Left ventricle myocardium superior (tissue), 1 donor: ENCODE measurements at places on chromosomes 4 and X. TPM values are rescaled to one million over a fixed set of nuclear protein-coding genes. Genes with fewer than 3 reads are reported as not detected.

The TBC1D19 gene
- total RNA-seq = 6.5 TPM

The SMR3B gene
- total RNA-seq = not detected

The USP17L18 gene
- total RNA-seq = not detected

The TRAM1L1 gene
- 0.45 TPM for total RNA-seq

The PLP1 gene
- 9.4 TPM for total RNA-seq

The VSIG4 gene
- 42.1 TPM for total RNA-seq

The SSX4B gene
- total RNA-seq = not detected

The USP26 gene
- not detected for total RNA-seq

The PCDH18 gene
- 3.9 TPM for total RNA-seq

The C4orf36 gene
- total RNA-seq = 1.1 TPM

The UCHL1 gene
- 4.8 TPM for total RNA-seq

The MAGEA9B gene
- total RNA-seq = not detected

The IBSP gene
- not detected for total RNA-seq

The EGF gene
- total RNA-seq = 12.3 TPM

GRCh38 chr4:124325690-124326089 is 386.8 kb downstream of the ANKRD50 start:
- DNase-seq = no peak

- no peak for DNase-seq
Measured at GRCh38 chr4:176002007-176002613, 63.5 kb upstream of the WDR17 start.

- no peak for DNase-seq
Measured at GRCh38 chr4:2366252-2367192, 51.9 kb downstream of the ZFYVE28 start.

- DNase-seq = no peak
Measured at GRCh38 chr4:161121451-161121850, 1042.3 kb downstream of the FSTL5 start.

GRCh38 chrX:1244164-1245076 is 24.2 kb upstream of the CSF2RA start:
- DNase-seq = no peak

DNA sequence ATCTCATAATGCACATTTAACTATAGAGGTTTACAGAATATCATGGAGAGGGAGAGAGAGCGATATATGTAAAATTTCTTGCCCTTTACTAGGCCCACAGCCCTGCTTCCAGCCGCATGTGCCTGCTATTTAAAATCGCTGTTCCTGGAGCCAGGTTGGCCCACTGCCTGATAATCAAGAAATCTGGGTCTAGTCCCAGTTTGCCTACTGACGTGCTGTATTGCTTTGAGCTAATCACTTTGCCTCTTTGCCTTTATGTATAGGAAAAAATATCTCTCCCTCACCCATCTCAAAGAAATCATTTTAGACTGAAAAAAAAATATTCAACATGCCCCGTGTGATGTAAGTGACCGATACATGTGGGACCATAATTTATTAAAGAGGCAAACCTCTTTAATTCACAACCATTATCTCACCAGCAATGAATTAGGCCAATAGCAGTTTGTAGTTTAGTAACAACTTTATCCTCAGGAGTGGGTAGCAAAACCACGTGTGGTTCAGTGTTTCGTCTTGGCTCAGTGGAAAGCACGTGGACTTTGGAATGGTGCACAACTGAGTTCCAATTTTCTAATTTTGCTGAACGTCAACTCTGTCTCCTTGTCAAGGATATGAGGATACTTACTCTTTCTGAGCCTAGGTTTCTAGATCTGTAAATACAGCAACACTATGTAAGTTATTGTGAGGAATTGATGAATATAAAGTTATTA is 62.6 kb downstream of the GRXCR1 start:
- DNase-seq = peak; percentile 41

GRCh38 chr4:182492423-182492822 is 249.2 kb downstream of the TENM3 start:
- DNase-seq = no peak

- DNase-seq = no peak
Measured at GRCh38 chr4:117770269-117771102, 263.8 kb upstream of the NDST3 start.

- no peak for DNase-seq
Measured at GRCh38 chr4:74451214-74451661, 6.3 kb downstream of the AREG start.

DNA sequence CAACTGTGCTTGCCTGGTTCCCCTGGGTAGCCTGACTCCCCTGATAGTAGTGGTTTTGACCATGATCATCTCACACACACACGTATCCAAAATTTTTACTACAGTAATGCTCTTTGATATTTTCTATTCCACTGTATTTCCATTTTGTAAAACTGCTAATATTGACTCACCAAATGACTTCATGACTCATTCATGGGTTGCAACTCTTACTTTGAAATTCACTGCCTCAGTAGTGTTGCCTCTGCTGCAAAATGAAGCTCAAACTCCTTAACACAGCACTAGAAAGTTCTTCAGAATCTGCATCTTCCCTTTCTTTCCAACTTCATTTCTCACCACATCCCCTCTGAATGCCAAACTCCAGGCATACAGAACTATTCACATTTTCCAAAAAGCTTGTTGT is 20.3 kb downstream of the QRFPR start:
- no peak for DNase-seq

DNA sequence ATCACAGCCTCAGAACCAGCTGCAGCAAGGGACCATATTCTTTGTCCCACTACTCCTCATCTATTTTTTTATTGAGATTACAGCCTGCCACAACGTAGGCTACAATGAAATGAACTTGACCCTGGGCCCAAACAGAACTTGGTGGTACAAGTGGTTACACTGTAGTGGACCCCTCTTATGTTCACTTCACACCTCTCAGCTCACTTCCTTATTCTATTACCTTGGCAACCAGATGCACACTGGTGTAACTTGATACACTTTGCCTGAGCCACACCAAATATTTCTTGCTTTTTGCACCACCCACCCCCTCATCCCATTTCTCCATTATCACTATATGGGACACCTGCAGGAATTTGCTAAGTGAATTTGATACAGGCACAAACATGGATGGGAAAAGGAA is 105.8 kb downstream of the CXCL13 start:
- DNase-seq = no peak

DNA sequence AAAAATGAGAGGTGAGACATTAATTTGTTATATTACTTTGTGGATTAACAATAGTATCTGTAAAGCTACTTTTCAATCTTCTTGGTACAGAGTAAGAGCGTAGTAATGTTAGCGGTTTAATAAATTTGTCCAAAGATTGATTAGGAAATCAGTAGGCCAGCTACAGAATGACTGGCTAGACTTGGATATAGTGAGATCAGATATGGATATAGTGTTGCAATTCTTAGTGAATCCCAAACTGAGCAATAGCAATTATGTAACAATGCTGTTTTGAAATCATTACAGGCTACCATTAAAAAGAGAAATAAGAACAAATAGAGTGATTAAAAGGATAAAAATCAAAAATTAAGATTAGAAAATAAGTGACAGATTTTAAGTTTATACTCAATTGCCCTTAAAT is 847 bp upstream of the UGT2A2 start:
- no peak for DNase-seq

GRCh38 chr4:185096032-185096653 is 46.9 kb upstream of the SLC25A4 start:
- no peak for DNase-seq

- DNase-seq = no peak
Measured at GRCh38 chrX:117982694-117983392, 133.8 kb downstream of the KLHL13 start.

- DNase-seq = peak; percentile 16
Measured at GRCh38 chr4:158043971-158044618, 128.7 kb downstream of the GASK1B start.

GRCh38 chrX:152902502-152902820 is 4.6 kb downstream of the ZNF185 start:
- no peak for DNase-seq

GRCh38 chrX:106874075-106874474 is 29.1 kb downstream of the RIPPLY1 start:
- no peak for DNase-seq

GRCh38 chrX:37509349-37509748 is 62.1 kb upstream of the LANCL3 start:
- DNase-seq = no peak

GRCh38 chr4:40577588-40578253 is 51.9 kb downstream of the RBM47 start:
- no peak for DNase-seq

DNA sequence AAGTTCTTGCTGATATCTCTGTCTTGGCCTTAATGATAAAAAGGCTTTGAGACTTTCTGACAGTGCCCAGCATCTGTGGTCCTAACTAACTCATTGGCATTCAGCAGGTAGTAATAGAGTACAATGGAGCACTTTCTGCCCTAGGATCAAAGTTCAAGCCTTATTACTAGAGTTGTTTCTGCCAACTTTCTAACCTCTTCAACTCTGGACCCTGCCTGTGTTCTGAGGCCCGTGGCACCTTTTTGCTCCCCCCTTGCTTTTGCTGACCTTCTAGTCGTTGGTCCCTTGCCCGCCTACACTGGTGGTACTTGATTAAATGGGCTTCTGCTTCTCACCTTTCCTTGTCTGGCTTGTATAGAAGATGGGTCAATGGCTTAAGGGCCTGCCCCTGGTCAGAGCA is 126.3 kb downstream of the PPARGC1A start:
- DNase-seq = no peak

DNA sequence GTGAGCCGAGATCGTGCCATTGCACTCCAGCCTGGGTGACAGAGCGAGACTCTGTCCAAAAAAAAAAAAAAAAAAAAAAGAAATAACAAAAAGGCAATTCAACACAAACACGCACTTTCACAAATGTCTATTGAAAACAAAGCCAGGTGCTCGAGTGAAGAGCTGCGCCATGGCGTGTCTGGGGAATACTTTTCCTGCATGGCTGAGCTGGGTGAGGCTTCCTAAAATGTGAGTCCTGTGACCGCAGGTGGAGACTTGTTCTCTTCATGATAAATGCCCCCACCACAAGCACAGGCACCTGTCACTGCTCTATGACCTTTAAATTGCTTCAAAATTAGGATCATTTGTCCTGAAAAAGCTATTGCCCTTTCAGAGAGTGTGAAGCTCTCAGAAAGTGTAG is 4.0 kb upstream of the ABLIM2 start:
- no peak for DNase-seq

DNA sequence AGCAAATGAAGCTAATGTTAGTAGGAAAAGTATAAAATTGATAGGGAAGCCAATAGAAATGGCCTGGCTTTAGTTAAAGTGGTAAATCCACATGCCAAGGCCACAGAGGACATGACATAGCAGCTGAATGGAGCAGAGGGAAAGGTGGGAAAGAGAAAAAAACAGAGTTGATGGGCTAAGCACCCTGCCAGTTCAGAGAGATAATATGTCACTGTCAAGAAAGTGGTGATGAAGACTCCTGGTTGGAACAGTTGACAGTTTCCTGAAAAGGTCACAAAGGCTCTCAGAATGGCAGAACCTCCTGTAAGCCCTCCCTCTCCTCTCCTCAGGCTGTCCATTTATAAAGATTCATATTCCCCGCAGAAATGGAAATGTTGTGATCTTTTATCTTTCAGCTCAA is 48.2 kb downstream of the SLC7A11 start:
- DNase-seq = no peak

DNA sequence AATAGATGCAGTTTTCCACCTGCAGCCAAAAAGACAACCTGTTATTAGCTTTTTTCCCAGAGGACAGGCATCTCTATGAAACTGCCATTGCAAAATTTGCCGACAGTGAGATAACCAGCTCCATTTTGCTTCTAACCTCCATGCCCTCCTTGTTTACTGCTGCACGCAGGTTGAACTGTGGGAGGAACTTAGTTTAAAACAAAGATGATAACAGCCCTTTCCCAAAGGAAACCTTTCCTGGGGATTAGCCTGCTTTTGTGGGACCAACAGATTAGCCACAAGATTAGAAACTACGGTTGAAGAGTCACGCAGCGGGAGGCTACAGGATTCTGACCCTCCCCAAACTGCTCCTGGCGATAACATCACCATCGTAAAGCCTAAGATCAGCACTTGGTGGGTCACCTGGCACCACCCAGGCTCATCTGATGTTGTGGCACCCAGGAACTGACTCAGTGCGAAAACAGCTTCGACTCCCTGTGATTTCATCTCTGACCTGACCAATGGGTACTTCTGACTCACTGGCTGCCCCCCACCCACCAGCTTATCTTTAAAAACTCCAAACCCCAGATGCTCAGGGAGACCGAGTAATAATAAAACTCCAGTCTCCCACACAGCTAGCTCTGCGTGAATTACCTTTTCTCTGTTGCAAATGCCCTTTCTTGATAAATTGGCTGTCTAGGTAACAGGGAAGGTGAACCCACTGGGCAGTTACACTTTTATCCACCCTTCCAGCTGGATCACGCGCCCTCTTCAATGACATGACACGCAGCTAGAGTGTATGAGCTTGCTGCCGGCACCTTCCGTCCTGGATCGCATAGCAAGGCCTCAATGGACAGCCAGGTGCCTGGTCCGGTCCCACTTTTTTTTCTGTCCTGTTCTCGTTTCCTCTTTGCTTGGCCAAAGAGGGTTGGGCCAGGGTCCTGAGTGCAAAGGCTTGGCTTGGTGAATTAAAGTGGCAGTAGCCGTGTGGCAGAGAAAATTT is 27.2 kb downstream of the NOP14 start:
- peak; percentile 14 for DNase-seq

DNA sequence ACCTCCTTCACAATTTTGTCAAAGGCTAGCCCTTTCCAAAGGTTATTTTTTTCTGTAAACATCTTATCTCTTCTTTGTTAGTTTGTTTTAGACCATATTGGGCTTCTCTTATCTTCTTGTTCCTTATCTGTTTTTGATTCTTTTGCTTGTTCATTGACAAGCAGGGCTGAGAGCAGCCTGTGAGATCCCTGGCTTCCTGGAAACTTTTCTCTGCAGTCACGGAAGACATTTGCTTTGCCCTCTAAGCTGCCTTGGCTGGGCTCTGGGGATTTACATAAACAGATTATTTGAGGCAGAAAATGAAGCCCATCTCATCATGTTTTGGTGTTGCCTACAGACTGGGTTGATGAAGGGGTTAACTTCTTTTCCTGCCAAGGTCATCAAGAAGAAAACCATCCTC is 157.4 kb upstream of the AMOT start:
- DNase-seq = no peak

DNA sequence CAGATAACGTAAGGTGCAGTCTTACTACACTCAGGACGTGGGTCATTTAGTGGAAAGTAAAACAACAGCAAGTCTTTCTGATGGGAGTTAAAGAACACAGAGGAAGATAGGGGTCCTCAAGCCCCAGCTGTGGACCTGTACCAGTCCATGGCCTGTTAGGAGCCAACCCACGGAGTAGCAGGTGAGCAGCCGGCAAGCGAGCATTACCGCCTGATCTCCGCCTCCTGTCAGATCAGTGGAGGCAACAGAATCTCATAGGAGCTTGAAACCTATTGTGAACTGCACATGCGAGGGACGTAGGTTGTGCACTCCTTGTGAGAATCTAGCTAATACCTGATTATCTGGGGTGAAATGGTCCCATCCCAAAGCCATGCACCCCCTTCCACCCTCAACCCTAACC is 1180.8 kb downstream of the FSTL5 start:
- no peak for DNase-seq

- no peak for DNase-seq
Measured at GRCh38 chr4:69707807-69708206, 52.6 kb downstream of the SULT1B1 start.

DNA sequence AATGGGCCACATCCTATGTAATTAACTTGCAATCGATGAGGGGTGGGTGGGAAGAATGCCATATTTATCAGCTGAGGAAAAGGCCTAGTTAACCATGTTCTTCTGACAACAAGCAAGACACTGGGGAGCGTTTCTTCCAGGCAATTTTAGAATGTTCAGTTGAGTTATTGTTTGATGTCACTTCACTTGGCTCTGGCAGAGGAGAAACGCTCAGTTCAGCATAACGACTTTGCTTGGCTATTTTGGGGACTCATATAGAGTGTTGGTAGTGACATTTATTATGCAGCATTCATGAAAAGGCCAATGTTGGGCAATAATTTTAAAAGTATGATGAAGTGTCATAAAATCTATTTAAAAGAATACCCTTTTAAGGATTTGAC is 648 bp downstream of the SYNPO2 start:
- no peak for DNase-seq
